ENCODE measurements at places on chromosomes 13 and 19.

GRCh38 chr19:39749981-39750380 is 12.2 kb upstream of the CLC start:
- no peak for DNase-seq

DNA sequence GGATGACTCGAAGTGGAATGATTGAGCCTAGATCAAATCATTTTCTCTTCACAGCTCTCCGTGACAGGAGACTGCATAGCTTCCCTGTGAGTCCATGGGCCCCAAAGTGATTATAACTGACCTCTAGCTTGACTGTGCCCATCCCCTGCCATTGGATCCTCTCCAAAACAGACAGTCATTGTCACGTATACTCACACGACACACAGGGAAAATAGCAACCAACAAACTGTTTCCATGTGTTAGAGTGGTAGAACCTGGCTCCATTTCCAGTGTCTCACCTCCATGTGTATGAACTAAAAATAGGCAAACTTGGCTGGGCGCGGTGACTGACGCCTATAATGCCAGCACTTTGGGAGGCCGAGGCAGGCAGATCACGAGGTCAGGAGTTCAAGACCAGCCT is 48.8 kb upstream of the NPAS1 start:
- no peak for DNase-seq

- no peak for DNase-seq
Observed at GRCh38 chr19:5228932-5229777, 111.5 kb downstream of the PTPRS start.

GRCh38 chr19:31503211-31503610 is 154.0 kb upstream of the TSHZ3 start:
- DNase-seq, result no peak

GRCh38 chr19:34241513-34242337 is 12.6 kb upstream of the GARRE1 start:
- DNase-seq, result no peak

GRCh38 chr13:23898101-23898500 is 799 bp upstream of the C1QTNF9B start:
- DNase-seq, result no peak

GRCh38 chr19:32450217-32450616 is 44.6 kb downstream of the DPY19L3 start:
- DNase-seq, result no peak

DNA sequence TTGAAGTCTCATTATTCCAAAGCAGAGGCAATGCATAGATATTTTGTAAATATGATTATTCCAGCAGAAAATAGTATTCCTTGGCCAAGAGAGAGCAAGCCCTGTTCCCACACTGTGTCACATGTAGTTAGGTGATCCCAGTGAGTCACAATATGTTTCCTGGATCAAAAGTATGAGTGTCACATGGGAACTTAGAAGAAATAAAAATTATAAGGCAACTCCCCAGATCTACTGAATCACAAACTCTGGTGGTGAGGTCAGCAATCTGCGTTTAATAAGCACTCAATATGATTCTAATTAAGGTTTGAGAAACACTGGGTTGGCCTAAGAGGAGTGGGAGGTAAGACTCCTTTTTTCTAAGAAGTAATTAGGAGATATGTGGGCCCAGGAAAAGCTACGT is 1504.5 kb upstream of the PCDH20 start:
- no peak for DNase-seq

DNA sequence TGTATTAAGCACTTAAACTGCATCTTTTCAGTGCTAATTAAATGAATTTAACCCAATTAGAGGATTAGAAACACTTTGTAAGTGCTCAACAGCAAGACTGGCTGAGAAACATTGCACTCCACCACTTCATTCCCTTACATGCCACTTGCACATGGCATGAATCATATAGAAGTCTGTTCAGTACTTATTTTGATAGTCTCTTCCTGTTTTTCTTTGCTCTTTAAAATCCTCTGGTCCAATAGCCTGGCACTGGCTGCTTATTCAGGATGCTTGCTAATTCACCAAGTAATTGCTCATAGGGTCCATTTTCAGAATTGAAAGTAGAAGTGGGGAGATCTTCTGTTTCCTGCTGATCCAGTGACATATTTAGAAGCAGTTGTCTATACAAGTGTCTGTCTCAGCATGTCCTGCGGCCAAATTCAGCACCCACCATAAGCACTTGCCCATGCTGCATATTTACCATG is 900.1 kb downstream of the PCDH9 start:
- DNase-seq, result no peak

GRCh38 chr13:61466280-61466679 is 50.6 kb upstream of the PCDH20 start:
- DNase-seq, result no peak

All from cerebellar nuclear complex (tissue), 1 donor.